Fibroblast of the conjunctiva (primary cell): ENCODE measurements at places on chromosomes 6 and 20.
A peak's percentile ranks its signal among the peaks of the same experiment; 100 is the strongest.

- DNase-seq = no peak
Measured at GRCh38 chr6:72809746-72810379, 188.0 kb downstream of the KCNQ5 start.

GRCh38 chr6:169371344-169372127 lies 117.9 kb upstream of the THBS2 start:
- no peak for DNase-seq

DNA sequence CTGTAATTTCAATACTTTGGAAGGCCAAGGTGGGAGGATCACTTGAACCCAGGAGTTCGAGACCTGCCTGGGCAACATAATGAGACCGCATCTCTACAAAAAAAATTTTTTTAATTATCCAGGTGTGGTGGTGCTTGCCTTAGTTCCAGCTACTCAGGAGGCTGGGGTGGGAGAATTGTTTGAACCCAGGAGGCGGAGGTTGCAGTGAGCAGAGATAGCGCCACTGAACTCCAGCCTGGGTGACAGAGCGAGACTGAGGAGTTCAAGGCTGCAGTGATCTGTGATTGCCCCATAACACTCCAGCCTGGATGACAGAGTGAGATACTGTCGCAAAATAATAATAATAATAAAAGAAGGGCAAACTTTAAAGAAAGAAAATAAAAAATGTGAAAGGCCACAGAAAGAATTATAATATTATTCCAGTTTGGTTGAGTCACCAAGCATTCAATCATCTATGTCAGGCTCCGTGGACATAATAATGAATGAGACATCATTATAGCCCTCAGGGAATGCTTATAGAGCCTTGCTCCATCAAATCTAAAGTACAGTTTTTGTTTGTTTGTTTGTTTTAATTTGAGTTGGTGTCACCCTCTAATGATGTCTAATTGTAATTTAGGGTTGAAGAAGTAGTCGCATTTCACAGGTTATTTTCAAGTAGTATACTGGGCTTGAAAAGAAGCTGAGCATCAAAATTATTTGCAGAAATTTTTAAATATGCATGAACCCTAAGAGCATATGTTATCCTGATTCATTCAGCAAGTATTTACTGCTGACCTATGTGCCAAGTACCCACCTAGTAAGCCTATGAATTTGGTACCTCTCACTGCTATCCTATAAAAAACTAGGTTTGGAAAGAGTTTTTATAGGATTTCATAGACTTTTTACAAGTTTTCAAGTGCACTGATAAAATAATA lies 15.1 kb downstream of the GLYATL3 start:
- DNase-seq = no peak

- DNase-seq = no peak
Measured at GRCh38 chr6:130849594-130849993, 22.4 kb downstream of the SMLR1 start.

GRCh38 chr6:155126727-155127439 lies 131.8 kb downstream of the TIAM2 start:
- no peak for DNase-seq

- DNase-seq = no peak
Measured at GRCh38 chr20:37384683-37385174, 38.8 kb downstream of the SRC start.

DNA sequence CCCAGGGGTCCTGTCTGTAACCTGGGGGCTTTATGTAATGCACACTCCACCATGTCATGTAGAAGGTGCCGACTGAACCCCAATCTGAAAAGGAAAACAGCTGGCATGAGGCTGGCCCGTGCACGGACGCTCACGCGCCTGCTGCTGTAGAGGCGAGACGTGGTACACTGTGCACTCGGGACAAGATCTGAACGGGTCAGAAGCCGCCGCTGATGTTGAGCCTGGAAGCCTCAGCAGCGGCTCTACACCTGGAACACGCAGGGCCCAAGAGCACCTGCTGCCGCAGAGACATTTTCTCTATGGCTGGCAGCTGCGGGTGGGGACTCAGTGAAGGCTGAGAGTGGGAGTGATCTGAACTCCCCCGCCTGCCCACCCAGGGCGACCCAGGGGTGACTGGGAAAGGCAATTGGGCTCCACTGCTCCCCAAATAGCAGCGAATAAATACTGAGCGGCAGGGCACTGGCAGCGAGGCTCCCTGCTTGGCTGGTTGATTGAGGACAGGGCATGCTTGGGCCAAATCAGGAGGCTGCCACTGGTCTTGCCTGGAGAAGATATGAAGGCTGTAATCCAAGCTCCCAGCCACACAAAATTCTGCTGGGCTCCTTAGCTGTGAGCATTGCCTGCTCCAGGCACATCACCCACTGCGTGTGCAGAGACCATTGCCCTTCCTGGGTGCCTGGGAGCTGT lies 2.5 kb upstream of the OGFR start:
- DNase-seq = no peak

DNA sequence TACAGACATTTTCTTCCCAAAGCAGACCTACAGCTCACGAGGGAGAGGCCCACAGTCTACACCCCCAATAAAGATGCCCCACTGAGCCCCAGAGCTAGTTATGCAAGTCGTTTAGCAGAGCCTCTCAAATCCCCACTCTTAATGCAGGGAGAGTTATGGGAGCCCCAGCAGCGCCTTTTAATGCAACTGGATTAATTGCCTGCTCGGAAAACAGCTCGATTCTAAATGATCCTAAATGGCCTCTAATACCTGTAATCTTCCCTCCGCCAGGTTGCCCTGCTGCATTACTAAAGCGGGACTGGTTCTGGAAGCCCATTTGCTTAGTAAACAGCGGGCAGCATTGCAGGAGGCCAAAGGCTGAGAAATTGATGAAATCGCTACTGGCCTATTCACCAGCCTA lies 656.9 kb downstream of the PTPRT start:
- DNase-seq = no peak

DNA sequence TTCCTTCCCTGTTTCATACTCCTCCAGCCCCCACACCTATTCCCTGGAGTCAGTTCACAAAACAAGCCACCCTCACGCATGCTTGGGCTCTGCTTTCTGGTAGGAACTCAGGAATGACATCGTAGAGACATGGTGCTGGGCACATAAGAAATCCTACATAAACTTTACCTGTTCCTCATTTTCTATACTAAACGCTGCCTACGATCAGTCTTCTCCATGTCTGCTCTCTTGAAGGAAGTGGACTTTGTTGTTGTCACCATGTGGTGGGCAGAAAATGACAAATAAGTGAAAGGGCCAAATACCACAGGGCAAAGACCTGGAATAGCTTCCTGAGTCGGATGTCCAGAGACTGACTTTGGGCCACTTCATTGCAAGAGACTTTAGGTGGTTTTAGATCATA lies 10.1 kb downstream of the MYLK4 start:
- DNase-seq = no peak

DNA sequence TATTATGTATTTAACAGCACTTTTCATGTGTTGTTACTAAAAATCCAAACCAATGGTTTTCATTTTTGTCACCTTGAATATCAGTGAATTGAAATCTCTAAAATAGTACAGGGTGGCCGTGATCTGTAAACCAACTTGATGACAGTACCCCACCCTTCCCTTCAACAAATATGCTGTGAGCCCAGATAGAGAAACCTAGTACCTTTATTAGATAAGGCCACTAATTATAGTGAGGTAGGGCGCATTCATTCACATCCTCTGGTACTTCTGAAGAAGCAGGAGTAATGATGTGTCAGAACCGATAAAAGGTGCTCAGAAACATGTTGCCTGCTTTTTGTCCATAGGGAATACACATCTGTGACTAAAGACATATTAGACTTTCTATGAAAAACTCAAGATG lies 409.5 kb downstream of the GJA1 start:
- DNase-seq = no peak

GRCh38 chr20:38414769-38415450 lies 20.2 kb downstream of the SNHG17 start:
- no peak for DNase-seq

DNA sequence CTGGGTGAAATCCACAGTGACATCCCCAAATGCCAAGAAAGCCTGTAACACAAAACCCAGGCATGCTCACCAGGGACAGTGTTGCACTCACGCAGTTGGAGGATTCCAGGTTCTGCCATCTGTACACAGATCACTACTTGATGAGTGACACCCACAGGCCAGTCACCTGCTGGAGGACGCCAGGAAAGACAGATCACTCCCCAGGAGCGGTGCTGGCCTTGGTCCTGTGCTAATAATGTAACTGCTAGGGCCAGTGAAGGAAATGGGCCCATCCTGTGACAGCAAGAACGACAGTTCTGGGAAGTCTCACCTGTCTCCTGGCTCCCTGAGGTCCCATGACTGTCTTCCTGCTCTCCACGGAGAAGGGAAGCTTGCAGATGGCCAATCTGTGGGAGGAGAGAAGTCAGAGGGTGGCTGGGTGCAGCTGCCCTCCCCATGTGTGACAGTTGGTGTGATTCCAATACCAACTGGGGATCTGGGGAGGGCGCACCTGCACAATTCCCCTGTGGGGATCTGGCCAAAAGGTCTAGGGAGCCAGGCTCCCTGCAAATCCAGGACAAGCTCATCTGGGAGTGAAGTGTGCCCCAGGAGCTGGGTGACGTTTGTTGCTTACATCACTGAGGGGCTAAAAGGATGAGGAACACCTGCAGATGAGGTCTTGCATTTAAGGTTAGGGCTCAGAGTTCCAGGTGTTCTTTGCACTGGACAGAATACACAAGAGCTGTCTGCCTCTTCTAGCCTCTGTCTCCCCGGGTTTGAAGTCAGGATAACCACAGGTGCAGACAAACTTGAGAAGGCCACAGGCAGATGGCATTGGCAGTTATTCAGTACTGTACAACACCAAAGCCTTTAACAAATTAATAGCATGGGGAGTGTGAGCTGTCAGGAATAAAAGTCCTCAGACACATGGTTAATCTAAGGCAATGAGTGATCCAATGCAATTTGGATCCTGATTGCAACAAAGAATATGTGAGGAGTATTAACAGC lies 10.3 kb downstream of the ZNF337 start:
- no peak for DNase-seq

DNA sequence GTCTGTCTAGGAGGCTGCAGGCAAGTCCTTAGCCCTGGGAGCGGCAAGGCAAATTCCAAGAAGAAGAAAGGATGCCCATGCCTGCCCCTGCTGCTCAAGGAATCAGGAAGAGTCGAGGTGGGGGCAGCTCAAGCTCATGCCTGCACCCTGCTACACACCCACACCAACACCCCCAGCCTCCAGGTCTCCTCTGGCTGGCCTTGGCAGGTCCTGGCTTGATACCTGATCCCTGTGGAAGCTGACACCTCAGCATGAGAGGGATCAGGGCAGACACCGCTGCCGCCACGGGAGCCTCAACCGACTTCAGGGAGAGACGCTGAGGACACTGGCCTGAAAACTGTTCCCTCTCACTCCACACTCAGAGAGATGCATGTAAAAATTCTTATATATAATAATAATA lies 35.5 kb upstream of the MAFB start:
- no peak for DNase-seq

GRCh38 chr6:32932132-32932868 lies 8.5 kb downstream of the HLA-DMB start:
- no peak for DNase-seq

DNA sequence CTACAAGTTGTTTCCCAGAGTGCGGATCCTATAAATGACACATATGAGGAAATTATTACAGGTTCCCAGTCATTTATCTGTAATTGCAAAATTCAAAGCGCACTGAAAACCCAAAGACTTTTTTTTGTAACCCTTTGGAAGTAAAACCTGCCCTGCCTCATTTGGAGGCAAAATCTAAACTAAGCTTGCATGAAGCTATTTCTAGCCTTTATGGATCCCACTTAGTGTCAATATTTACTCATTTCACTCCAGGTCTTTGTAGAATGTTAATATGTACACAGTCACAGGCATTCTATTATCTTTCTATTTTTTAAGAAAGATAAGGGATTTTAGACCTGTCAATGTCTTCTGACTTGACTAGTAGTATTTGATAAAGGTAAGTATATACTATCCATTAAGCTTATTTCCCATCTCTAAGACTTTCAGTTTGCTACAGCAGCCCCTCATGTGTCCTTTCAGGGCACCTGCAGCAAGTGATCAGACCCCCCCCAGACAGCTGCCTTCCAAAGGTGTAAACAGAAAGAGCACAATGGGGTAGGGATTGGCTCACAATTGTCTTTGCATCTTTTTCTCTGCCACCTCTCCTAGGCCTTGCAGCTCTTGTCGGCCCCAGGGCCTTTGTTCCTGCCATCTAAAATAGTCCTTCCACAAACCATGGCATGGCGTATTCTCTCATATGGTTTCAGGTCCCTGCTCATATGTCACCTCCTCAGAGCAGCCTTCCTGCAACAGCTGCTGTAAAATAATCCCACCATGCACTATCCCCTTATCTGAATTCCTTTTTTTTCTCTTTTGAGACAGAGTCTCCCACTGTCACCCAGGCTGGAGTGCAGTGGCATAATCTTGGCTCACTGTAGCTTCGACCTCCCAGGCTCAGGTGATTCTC lies 1.3 kb upstream of the REPS1 start:
- DNase-seq = no peak

GRCh38 chr6:142474531-142475289 lies 172.9 kb downstream of the ADGRG6 start:
- peak; percentile 44 for DNase-seq

DNA sequence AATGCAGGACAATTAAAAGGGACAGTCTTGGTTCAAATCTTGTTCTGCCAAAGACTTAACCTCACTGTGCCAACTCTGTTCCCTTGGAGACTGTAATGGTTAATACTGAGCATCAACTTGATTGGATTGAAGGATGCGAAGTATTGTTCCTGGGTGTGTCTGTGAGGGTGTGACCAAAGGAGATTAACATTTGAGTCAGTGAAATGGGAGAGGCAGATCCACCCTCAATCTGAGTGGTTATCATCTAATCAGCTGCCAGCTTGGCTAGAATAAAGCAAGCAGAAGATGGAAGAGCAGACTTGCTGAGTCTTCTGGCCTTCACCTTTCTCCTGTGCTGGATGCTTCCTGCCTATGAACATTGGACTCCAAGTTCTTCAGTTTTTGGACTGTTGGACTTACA lies 474.4 kb downstream of the CD83 start:
- DNase-seq = no peak

DNA sequence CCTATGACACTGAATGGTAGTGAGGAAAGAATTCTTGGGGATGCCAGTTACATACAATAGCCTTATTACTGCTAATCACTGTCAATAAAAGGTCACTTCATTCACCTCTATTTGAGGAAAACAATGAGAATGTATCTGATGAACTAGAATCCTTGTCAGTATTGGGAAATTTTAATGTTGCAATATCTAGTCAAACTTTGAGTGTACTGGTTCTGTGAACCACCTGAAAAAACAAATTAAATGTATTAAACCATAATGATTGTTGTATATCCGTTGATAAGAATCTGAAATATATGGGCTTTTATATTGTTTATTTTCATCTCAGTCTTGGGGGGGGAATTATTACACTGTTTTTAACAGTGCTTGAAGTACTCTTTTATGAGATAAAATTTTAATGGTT lies 10.6 kb downstream of the TAF11 start:
- DNase-seq = no peak
